ENCODE measurements at places on chromosomes 6 and 20. TPM values are rescaled to one million over a fixed set of nuclear protein-coding genes. Genes with fewer than 3 reads are reported as not detected.

DNA sequence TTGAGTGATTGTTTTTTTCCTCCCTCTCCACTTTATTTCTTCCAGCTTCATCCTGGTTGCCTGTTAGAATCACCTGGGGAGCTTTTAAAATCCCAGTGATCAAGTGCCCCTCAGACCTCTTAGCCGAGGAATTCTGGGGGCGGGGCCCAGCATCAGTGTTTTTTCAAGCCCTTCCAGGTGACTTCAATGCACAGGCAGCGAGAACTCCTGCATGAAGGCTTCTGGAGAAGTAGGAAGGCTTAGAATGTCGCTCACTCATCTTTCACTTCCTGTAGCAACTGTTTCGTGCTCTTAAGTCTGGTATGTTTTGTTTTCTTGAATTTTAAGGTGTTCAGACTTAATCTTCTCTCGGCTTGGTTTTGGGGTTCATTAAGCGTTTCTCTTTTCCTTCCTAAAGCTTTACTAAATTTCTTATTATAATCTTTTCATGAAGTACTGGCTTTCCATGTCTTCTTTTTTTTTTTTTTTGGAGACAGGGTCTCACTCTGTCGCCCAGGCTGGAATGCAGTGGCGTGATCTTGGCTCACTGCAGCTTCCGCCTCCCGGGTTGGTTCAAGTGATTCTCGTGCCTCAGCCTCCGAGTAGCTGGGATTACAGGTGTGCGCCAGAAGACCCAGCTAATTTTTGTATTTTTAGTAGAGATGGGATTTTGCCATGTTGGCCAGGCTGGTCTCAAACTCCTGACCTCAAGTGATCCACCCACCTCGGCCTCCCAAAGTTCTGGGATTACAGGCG lies 30.9 kb upstream of the TULP1 start:
- no peak for DNase-seq

GRCh38 chr20:44678990-44679611 lies 27.6 kb upstream of the ADA start:
- no peak for DNase-seq

GRCh38 chr20:31593221-31594001 lies 11.7 kb upstream of the ID1 start:
- DNase-seq = peak; percentile 100

GRCh38 chr6:158852312-158853071 lies 33.3 kb upstream of the EZR start:
- peak; percentile 65 for DNase-seq

- no peak for DNase-seq
These were observed 8.2 kb downstream of the RNF144B start for GRCh38 chr6:18395177-18395855.

- DNase-seq = no peak
These were observed 20.9 kb downstream of the FARS2 start for GRCh38 chr6:5282191-5282623.

DNA sequence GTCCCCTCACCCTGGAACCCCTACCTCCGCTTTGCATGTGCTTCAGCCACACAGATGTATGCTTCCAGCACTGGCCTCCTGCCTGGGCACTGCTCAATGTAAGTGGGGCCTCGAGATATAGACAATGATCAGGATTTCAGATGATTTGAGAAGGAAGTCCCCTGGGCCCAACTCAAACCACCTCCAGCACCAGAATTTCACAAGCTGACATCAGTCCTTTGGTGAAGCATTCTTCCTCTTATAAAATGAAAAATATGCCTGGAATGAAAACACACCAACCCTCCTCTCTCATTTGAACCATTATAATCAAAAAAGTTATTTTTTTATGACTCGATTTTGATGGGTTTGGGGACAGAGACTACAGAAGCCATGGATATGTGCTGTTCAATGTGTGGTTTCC lies 48.5 kb downstream of the BTBD3 start:
- no peak for DNase-seq

DNA sequence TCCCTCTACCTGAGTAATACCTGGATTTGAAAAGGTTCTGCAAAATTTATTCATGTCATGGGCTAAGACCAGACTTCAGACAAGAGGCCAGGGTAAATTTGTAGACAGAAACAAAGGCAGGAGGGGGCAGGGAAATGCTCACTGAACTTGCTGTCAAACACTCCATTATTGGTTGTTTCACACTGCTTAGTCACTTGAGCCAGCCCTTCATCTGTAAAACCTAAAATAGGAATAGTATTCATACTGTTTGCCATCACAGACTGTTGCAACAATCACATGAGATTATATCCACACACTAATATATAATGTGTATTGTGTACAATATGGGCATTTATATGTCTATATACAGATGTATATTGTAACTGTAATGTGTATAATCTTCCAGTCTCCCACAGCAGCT lies 6.5 kb upstream of the TINAG start:
- no peak for DNase-seq

GRCh38 chr20:33811776-33812151 lies 616 bp downstream of the CHMP4B start:
- DNase-seq = no peak

GRCh38 chr20:50320901-50321796 lies 130.5 kb downstream of the CEBPB start:
- peak; percentile 99 for DNase-seq

GRCh38 chr6:6968731-6969552 lies 138.8 kb upstream of the RREB1 start:
- DNase-seq = no peak

- DNase-seq = no peak
These were observed 3.6 kb downstream of the ARFRP1 start for GRCh38 chr20:63703976-63704748.

DNA sequence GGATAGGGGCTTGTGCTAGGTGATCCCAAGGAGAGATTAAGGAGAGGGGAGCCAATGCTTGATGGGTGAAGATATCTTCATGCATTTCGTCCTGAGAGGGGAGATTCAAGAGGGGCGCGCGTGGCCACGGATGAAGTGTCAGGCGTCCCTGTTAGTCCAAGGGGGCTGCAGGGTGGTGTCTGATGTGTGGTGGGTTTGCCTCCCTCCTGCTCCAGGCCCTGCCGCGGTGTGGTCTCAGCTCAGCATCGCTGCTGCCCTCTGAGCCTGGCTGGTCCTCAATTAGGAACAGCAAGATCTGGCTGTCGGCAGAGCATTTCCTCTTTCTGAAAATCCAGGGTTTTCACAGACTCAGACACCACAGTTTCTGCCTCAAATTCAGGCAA lies 318.0 kb downstream of the THBS2 start:
- no peak for DNase-seq

BRD2 gene
- 227 TPM for total RNA-seq

SGK2 gene
- not detected for total RNA-seq

C6orf120 gene
- total RNA-seq = 22.0 TPM

TCF15 gene
- total RNA-seq = not detected

All from mammary epithelial cell (primary cell).